Suppressor macrophage treated with lipopolysaccharide for 1 hour (primary cell): ENCODE measurements at places on chromosomes 12 and 14.

DNA sequence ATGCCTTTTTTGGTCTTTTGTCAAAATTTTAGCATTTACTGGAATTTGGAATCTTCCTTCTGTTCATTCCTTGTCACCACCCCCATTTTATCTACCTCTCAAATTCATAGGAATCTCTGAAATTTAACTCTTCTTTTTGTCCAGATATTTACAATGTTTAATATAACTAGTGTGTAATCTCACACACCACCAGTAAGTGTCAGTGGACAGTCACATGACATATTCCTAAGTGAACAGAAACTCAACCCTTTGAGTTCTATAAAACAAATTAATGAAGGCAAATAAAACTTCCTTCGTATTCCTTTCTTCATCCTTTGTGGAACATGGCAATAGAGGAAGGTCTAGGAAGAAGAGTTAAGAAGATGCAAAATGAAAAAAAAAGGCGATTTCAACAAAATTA is 26.6 kb downstream of the ATF7 start:
- DNase-seq = no peak

DNA sequence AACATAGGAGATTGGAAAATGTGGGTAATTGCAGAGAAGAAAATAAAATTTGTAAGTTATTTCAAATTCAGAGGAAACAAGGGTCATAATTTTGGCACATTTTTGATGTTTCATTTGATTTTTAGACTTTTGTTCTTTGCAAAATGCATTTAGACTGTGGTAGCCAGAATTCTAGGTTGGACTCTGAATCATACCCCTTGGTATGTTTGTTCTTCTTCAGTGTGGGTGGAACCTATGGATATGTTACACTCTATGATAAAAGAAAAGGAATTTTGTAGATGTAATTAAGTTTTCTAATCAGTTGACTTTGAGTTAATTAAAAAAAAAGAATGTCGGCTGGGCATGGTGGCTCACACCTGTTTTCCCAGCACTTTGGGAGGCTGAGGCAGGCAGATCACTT is 827.0 kb downstream of the AACS start:
- DNase-seq = no peak

DNA sequence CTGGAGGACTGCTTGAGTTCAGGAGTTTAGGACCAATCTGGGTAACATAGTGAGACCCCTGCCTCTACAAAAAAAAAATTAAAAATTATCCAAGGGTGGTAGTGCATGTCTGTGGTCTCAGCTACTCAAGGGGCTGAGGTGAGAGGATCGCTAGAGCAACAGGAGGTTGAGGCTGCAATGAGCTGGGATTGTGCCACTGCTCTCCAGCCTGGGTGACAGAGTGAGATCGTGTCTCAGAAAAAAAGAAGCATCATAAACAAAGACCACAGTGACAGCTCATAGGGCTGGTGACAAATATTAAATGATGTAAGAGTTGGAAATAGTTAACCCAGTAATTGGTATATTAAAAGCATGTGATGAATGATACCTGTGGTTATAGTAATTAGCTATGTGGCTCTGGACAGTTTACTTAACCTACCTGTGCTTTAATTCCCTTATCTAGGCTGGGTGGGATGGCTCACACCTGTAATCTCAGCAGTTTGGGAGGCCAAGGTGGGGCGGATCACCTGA is 68.0 kb downstream of the GSC start:
- DNase-seq = peak; percentile 3

GRCh38 chr12:11016937-11017336 is 5.5 kb downstream of the TAS2R19 start:
- no peak for DNase-seq

- no peak for DNase-seq
Measured at GRCh38 chr14:102303664-102304063, 1.3 kb downstream of the MOK start.
